Osteoblast (primary cell): ENCODE measurements at places on chromosomes 5 and 9.
A peak's percentile ranks its signal among the peaks of the same experiment; 100 is the strongest.

DNA sequence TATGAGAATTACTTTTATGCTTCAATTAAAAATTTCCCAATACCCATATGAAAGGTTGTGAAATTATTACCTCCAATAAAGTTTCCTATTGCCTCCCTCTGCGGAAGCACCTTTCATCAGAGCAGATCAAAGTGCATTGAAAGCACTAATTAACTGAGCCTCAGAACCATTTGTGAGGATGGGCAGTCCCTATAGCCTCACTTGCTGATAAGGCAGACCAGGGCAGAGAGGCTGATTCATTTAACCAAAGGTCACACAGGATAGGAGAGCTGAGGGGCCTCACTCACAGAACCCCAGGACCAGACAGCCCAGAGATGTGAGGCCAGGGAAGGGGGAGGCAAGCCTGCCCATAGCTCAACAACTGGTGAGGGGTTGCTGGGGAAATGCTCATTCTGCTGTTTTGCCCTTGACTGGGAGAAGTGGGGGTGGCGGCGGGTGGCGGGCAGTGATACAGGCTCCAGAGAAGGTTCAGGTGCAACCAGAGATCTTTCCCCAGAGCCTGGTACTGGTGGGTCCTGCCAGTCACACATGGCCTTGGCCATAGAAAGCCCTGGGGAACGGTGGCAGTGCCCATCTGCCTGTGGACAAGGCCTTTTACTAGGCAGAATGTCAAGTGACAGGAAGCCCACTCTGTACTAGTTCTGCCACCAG is 57.9 kb downstream of the MACROH2A1 start:
- peaks cover 22% of the 10 kb centered on the region for H3K4me1 ChIP-seq
- H3K27ac ChIP-seq: no peak overlapping the region
- no peak for DNase-seq
- no peak overlapping the region for H3K4me3 ChIP-seq
- H3K36me3 ChIP-seq: peaks cover 88% of the 10 kb centered on the region

GRCh38 chr5:40381676-40382363 is 297.9 kb upstream of the PTGER4 start:
- H3K27ac ChIP-seq: no peak overlapping the region
- H3K27me3 ChIP-seq: no peaks in the 10 kb centered on the region
- DNase-seq: no peak

- H3K4me3 ChIP-seq: no peak overlapping the region
- DNase-seq: no peak
- no peak overlapping the region for H3K27ac ChIP-seq
- no peaks in the 10 kb centered on the region for H3K27me3 ChIP-seq
These were observed 6.3 kb upstream of the GARIN3 start for GRCh38 chr5:157172403-157172802.

DNA sequence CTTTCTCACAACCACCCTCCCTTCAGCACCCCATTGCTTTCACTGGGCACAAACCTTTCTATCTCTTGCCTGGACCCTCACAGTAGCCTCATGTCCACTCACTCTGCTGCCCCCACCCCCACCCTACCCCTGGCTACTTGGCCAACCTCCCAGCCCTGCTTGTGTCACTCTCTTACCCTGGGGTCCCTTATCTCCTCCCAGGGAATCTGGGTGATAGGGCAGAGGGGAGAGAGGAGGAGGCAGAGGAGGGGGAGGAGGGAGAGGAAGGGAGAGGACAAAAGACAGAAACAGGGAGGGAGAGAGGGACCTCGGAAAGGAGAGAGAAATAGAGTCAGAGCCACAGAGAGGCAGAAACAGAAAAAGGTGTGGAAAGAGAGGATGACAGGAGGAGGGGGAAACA is 25.0 kb upstream of the KIF12 start:
- DNase-seq: peak; percentile 39
- H3K4me1 ChIP-seq: peaks cover 14% of the 10 kb centered on the region
- no peak overlapping the region for H3K4me3 ChIP-seq
- H3K27ac ChIP-seq: no peak overlapping the region
- peaks cover 11% of the 10 kb centered on the region for H3K27me3 ChIP-seq
- H3K36me3 ChIP-seq: no peaks in the 10 kb centered on the region

DNA sequence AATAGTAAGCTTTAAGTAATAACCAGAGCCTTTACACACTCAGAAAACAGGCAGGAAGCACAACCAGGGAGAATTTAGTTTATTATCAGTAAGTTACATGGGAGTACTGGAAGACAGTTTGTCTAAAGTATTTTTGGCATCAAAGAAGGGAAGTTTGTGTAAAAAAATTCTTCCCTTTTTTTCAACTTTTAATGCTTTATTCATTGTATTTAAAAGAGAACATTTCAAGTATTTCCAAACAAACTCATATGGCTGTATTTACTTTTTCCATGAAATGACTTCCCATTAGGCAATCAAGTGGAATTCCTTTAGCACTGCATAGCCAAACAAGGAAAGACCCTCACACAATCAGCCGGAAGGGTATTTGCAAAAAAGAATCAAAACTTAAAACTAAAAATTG is 26.7 kb downstream of the RNF145 start:
- H3K27ac ChIP-seq: peak overlapping the region; percentile 89
- H3K4me3 ChIP-seq: no peak overlapping the region
